ENCODE measurements at places on chromosomes 16 and 17.

DNA sequence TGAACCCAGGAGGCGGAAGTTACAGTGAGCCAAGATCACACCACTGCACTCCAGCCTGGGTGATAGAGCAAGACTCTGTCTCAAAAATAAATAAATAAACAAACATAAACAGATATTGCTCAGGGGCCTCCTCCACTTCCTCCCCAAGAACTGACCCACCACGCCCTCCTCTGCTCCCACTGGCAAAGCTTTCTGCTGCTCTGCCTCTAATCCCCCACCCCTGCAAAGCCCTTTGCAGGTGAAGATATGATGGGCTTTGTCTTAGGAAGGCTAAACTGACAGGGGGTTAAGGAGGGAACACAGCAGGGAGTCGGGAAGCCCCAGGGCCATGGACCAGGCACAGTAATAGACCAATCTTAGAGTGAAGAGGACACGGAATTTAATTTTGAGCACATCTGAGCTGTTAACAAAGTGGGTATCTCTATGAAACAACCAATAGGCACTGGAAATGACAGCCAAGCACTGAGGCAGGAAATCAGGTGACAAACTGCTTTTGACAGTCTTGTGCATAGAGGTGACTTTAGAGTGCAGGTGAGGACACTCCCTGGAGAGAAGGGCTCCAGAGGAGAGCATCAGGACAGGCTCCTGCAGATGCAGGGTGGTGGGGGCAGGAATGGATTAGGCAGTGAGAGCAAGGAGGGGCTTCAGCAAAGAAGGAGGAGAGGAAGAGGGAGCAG lies 6.4 kb upstream of the CD300LD start:
- peaks cover 10% of the 10 kb centered on the region for H3K4me1 ChIP-seq
- H3K27ac ChIP-seq, result no peak overlapping the region
- H3K36me3 ChIP-seq, result no peaks in the 10 kb centered on the region

DNA sequence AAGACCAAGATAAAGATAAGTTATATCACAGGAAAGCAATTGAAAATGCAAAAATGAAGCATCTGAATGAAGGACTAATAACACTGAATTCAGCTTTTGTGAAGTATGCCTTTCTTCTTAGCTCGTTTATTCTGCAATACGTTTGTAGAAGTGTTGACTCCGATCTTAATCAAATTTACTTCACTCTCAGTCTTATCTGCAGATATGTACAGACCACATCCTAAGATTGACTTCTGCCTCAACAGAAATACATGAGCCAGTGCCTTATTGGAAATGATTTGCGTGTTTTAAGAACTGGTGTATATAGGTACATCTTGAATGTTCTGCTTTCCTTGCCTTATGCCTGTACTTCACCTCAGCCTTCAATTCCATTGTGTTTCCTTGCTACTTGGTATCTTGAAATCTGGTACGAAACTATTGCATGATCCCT lies 1.3 kb downstream of the ATF7IP2 start:
- no peaks in the 10 kb centered on the region for H3K27me3 ChIP-seq
- DNase-seq, result no peak
- no peaks in the 10 kb centered on the region for H3K36me3 ChIP-seq
- peak overlapping the region; percentile 64 for H3K4me3 ChIP-seq
- H3K4me1 ChIP-seq, result no peaks in the 10 kb centered on the region

GRCh38 chr16:35308674-35309073 lies 1849.3 kb downstream of the TP53TG3F start:
- no peak overlapping the region for H3K4me3 ChIP-seq
- H3K27ac ChIP-seq, result no peak overlapping the region
- no peaks in the 10 kb centered on the region for H3K36me3 ChIP-seq
- DNase-seq, result no peak
- no peaks in the 10 kb centered on the region for H3K4me1 ChIP-seq

DNA sequence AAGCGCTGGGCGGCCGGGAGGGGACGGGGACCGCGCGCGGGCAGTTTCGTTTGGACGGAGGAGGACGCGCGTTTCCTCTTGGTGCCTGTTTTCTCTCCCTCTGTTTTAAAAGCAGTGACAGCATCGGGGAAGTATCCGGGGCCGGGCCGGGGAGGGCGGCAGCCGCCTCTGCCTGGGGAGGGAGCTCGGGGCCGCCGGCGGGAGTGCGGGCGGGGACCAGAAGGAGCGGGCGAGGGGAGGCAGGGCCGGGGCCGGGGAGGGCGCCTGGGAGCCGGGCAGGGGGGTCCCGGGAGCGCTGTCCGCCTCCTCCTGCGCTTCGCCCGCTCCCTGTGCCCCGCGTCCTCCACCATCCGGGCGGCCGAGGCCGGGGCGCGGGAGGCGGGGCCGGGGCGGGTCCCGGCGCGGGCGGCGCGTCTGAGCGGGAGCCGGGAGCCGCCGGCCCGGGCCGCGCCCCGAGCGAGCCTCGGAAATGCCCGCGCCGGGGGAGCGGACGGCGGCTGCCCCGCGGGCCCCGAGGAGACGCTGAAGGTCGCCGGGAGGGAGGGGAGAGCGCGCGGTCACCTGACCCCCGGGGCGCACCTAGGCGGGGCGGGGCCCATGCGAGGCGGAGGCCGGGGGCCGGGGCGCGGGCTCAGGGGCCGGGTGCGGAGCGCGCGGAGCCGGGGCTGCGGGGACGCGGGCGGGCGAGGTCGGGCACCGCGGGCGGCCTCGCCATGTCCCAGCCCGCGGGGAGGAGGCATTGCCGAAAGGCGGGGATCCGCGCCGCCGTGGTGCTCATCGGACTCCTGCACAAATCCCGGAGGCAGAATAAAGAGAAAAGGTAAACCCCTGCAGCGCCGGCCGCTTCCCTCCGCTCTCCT lies 57.3 kb downstream of the RAP1GAP2 start:
- H3K4me3 ChIP-seq, result peak overlapping the region; percentile 58
- no peaks in the 10 kb centered on the region for H3K36me3 ChIP-seq
- H3K27me3 ChIP-seq, result peaks cover 64% of the 10 kb centered on the region
- no peak for DNase-seq
- no peaks in the 10 kb centered on the region for H3K4me1 ChIP-seq

DNA sequence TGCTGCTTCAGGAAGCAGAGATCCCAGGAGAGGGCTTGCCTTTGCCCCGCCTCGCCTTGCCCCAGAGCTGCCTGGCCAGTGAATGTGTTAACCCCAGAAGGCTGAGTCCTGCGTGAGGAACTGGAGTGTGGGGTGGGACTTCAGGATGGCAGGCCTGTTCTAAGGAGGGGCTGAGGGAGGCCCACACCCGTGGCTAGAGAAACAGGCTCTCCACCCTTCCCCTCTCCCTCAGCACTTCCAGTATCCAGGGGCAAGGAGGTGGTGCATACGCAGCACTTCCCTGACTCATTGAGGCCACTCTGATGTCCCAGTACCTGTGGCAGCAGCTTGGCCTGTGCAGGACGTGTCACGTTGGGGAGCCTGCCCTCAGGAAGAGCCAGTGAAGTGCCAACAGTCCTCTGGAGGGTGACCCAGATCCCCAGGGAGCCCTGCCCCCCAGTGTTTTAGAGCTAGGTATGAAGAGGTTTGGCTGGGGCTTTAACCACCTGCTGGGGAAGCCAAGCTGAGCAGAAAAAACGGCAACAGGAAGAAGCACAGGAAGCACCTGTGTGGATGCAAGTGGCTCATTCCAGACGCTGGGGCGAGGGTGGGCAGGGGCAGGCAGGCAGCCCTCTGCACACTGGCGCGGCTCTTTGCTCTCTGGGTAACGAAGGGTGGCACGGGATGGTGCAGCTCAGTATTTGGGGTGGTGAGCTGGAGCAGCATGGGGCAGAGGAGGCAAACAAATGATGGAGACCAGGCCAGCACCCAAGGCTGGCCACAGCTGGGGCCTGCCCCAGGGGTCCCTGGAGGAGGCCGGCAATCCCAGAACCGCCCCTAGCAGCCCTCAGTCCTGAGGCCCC lies 14.7 kb upstream of the CTCF start:
- H3K36me3 ChIP-seq, result no peaks in the 10 kb centered on the region
- peak overlapping the region; percentile 61 for H3K4me3 ChIP-seq
- DNase-seq, result peak; percentile 95
- no peaks in the 10 kb centered on the region for H3K27me3 ChIP-seq

DNA sequence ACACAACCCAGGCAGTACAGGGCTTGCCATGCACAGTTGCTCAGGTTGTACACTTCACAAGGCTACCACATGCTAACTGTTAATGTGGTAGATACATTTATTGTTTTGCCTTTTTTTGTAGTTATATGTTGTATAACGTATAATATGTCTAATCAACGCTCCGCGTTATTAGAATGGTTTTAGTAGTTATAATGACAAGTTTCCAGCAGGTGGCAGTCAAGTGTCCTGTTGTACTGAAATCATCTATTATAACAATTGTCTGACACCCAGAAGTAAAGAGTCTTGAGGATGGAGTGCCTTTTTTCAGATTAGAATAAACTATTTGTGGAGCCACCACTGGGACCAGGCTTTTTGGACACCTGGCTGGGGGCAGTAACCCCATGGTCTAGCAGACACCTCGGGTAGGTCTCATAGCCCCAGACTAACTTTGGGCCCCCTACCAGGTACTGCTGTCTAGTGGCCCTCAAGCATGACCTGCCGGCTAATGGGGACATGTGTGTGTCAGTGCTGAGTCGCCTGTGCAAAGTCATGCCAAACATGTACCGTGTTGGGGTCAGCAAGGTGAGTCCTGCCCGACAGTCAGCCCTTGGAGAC lies 32.8 kb downstream of the MYO15A start:
- peak; percentile 60 for DNase-seq
- no peaks in the 10 kb centered on the region for H3K36me3 ChIP-seq
- no peak overlapping the region for H3K4me3 ChIP-seq
- H3K4me1 ChIP-seq, result no peaks in the 10 kb centered on the region
- no peak overlapping the region for H3K27ac ChIP-seq

DNA sequence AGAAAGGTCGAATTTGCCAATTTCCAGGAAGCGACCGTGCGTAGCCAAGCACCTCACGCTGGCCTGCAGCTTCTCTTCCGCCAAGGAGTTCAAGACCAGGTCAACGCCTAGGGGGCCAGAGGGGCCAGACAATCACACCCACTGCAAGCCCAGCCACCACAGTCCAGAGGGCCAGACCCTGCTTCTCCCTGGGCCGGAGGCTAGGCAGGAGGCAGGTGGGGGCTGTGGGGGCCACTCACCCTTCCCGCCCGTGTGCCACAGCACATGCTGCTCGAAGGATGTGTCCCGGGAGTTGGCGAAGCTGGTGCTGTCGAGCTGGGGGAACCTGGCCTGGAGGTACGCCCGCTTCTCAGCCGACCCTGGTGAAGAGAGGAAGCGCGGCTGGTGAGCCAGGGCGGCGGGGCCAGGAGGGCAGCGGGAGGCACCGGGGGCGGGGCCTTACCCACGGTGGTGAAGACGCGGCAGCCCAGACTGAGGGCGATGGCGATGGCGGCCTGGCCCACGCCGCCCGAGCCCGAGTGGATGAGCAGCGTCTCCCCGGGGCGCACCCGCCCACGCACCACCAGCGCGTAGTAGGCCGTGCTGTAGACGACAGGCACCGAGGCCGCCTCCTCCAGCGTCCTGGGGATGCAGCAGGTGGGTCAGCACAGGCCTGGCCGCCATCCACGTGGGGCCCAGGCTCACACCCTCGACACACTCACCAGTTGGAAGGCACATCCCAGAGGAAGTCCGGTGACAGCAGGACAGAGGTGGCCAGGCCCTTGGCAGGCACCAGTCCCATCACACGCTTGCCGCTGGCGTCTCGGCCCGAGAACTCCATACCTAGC lies 14.3 kb downstream of the FASN start:
- peaks cover 13% of the 10 kb centered on the region for H3K36me3 ChIP-seq
- H3K4me1 ChIP-seq, result no peaks in the 10 kb centered on the region
- no peak overlapping the region for H3K4me3 ChIP-seq
- H3K27me3 ChIP-seq, result no peaks in the 10 kb centered on the region

- H3K4me1 ChIP-seq, result peaks cover 25% of the 10 kb centered on the region
- DNase-seq, result peak; percentile 61
- H3K27ac ChIP-seq, result peak overlapping the region; percentile 19
- H3K36me3 ChIP-seq, result no peaks in the 10 kb centered on the region
Observed at GRCh38 chr16:77273-77806, 685 bp upstream of the MPG start.

DNA sequence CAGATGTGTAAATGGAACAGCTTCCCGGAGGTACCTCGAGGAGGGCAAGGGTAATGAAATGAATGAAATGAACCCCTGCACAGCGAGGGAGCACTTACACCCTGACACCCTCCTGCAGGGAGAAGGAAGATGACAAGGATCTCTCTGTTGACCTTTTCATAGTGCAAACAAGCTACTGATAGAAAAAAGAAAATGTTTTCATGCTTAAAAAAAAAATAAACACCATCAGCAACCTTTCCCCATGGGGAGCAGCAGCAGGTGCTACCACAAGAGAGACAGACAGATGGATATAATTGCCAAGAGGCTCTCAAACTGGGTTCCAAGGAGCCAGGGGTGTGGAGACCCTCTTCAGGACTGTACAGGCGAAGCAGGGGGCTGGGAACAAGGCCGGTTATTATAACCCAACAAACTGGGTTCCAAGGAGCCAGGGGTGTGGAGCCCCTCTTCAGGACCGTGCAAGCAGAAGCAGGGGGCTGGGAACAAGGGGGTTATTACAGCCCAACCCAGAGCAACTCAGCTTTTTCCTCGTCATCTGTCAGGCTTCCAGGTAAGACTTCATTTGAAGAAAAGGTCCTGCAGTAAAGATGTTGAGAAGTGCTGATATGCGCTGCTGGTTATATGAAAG lies 718 bp upstream of the RPH3AL start:
- no peaks in the 10 kb centered on the region for H3K4me1 ChIP-seq
- no peaks in the 10 kb centered on the region for H3K36me3 ChIP-seq

- H3K27me3 ChIP-seq, result peaks cover 44% of the 10 kb centered on the region
- peaks cover 10% of the 10 kb centered on the region for H3K4me1 ChIP-seq
- H3K27ac ChIP-seq, result no peak overlapping the region
- H3K36me3 ChIP-seq, result no peaks in the 10 kb centered on the region
Observed at GRCh38 chr17:4576729-4577322, 7.5 kb upstream of the SMTNL2 start.

DNA sequence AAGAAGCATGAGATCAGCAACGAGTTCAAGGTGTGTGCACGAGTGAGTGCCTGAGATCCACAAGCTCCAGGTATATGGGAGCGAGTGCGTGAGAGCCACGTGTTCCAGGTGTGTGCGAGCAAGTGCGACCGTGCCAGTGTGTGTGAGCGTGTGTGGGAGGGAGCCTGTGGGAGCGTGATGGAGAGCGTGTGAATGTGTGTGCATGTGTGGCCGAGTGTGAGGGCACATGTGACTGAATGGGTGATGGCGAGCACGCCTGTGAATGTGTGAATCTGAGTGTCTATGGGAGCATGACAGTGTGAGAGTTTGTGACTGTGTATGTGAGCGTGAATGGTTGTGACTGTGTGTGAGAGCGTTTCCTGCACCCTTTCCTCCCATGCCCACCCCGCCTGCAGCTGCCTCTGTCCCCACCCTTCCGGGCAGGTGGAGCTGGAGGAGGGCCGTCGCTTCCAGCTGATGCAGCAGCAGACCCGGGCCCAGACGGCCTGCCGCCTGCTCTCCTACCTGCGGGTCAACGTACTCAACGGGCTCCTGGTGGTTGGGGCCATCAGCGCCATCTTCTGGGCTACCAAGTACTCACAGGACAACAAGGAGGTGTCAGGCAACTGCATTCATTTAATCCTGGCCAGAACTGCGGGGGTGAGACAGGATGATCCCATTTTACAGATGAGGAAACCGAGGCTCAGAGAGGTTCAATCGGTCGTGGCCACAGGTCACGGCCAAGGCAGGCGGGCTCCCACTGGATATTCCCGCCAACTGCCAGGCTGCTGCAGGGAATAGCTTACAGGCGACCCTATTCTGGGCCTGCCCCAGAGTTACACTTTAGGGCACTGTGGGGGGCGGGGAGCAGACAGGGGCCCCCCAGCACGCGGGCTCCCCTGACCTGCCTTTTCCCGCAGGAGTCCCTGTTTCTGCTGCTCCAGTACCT lies 3.7 kb downstream of the TMC8 start:
- H3K27ac ChIP-seq, result no peak overlapping the region
- peaks cover 4% of the 10 kb centered on the region for H3K36me3 ChIP-seq
- no peaks in the 10 kb centered on the region for H3K27me3 ChIP-seq
- H3K4me3 ChIP-seq, result no peak overlapping the region
- peaks cover 31% of the 10 kb centered on the region for H3K4me1 ChIP-seq

- no peak overlapping the region for H3K27ac ChIP-seq
- H3K4me3 ChIP-seq, result no peak overlapping the region
- DNase-seq, result no peak
- no peaks in the 10 kb centered on the region for H3K4me1 ChIP-seq
- H3K36me3 ChIP-seq, result no peaks in the 10 kb centered on the region
Observed at GRCh38 chr16:79503511-79503910, 97.0 kb downstream of the MAF start.

All from MM.1S (cell line).